CD4-positive, alpha-beta T cell (primary cell): ENCODE measurements at places on chromosomes 5 and 9. TPM values are rescaled to one million over a fixed set of nuclear protein-coding genes. Genes with fewer than 3 reads are reported as not detected.
A peak's percentile ranks its signal among the peaks of the same experiment; 100 is the strongest.

DNA sequence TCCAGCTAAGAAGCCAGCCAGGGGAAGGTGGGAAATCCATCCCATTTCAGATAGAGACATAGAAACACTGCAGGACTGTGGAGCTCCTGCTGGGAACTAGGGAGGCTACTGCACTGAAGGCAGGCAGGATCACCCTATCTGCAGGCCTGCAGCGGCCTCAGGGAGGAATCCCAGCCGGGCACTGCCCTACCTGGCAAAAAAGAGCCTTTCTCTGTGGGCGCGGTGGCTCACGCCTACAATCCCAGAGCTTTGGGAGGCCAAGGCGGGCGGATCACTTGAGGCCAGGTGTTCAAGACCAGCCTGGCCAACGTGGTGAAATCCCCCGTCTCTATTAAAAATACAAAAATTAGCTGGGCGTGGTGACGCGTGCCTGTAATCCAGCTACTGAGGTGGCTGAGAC is 71.4 kb upstream of the PHYKPL start:
- H3K27ac ChIP-seq: no peak overlapping the region
- no peak overlapping the region for H3K4me3 ChIP-seq
- H3K4me1 ChIP-seq: no peaks in the 10 kb centered on the region
- H3K36me3 ChIP-seq: no peaks in the 10 kb centered on the region

GRCh38 chr5:103894882-103895281 is 332.3 kb upstream of the NUDT12 start:
- H3K27ac ChIP-seq: no peak overlapping the region
- H3K4me1 ChIP-seq: no peaks in the 10 kb centered on the region
- H3K27me3 ChIP-seq: no peaks in the 10 kb centered on the region
- DNase-seq: no peak
- no peak overlapping the region for H3K4me3 ChIP-seq

DNA sequence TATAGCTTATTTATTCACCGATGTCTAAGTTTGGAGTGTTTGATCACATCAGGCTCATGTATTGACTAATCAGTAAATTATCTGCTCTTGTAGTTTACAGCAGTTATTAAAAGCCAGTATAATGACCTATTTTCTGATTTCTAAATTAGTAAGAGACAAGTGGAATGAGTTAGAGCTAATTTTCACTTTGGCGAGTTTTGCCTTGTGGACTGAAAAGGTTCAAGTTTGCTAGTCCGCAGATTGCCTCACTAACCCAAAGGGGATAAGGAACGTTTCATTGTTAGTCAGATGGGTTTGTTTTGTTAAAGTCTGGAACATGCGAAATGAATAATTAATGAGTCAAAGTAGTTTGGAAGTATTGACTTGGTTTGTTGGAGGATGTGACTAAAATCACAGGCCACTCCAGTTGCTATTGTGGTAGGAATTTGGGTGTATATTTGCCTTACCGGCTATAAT is 40.1 kb downstream of the SMARCA2 start:
- no peak overlapping the region for H3K27ac ChIP-seq
- no peaks in the 10 kb centered on the region for H3K27me3 ChIP-seq
- peaks cover 46% of the 10 kb centered on the region for H3K36me3 ChIP-seq

DNA sequence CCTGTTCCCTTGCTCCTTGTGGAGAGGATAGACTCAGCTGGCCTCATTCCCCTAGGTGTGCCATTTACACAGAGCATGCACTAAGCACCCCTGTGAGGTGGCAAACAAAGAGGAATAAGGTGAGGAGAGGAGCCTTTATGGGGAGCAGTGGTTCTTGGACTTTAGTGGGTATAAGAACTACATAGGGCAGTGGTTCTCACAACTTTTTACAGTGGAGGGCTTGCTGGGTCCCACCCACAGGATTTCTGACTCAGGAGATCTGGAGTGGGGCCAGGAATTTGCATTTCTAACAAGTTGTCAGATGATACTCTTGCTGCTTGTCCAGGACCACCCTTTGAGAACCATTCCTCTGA is 42.0 kb downstream of the CSF1R start:
- H3K36me3 ChIP-seq: peaks cover 92% of the 10 kb centered on the region
- no peak for DNase-seq
- H3K27ac ChIP-seq: no peak overlapping the region
- H3K4me3 ChIP-seq: no peak overlapping the region

DNA sequence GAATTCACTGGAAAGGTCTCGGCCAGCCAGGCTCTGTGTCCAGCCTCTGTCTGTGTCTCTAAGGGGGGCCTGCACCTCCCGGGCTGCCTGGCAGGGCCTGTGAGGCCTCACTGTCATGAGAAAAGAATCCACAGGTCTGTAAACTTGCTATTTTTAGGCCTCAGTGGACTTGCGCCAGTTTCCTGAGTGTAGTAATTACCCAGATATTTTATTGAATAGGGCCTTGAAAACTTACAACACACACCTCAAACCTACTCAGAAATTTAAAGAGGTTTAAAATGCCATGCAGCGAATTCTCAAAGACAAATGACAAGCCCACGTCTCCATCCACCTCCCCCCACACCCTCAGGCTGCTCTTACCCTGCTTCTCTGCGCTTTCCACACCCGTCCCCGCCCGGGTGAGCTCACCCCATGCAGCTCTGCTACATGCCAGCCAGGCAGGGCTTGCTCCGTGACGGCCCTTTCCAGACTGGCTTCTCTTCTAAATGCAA is 8.8 kb upstream of the TENT4A start:
- H3K27me3 ChIP-seq: peaks cover 6% of the 10 kb centered on the region
- no peak overlapping the region for H3K27ac ChIP-seq
- no peak overlapping the region for H3K4me3 ChIP-seq
- H3K4me1 ChIP-seq: no peaks in the 10 kb centered on the region
- no peak for DNase-seq
- H3K36me3 ChIP-seq: no peaks in the 10 kb centered on the region

DNA sequence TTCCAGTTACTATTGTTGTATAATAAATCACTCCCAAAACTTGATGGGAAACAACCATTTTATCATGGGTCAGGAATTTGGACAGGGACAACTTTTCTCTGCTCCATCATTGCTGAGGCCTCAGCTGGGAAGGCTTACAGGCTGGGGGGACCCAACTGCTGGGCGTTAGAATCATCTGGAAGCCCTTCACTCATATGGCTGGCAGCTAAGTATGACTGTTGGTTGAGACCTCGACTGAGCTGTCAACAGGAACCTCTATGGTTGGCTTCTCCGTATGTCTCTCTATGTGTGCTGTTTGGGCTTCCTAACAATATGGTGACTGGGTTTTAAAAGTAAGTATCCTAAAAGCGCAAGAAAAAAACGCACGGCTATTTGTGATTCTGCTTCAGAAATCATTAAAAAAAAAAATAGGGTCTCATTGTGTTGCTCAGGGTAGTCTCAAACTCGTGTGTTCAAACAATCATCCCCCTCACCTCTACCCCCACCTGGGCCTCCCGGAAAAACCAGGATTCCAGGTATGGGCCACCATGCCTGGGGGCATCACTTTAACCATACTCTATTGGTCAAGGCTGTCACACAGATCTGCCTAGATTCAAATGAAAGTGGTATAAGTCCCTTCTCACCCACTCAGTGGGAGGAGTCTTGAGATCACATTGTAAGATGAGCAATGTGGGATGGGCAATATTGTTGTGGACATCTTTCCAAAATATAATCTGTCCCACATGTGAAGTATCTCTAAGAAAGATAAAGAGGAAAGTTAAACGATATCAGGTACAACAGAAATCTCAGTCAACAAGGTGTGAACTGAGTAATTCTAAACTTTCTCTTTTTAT is 15.2 kb downstream of the FNBP1 start:
- H3K36me3 ChIP-seq: peaks cover 14% of the 10 kb centered on the region
- H3K4me3 ChIP-seq: no peak overlapping the region
- H3K27me3 ChIP-seq: no peaks in the 10 kb centered on the region
- H3K4me1 ChIP-seq: peaks cover 84% of the 10 kb centered on the region
- H3K27ac ChIP-seq: peak overlapping the region; percentile 34

DNA sequence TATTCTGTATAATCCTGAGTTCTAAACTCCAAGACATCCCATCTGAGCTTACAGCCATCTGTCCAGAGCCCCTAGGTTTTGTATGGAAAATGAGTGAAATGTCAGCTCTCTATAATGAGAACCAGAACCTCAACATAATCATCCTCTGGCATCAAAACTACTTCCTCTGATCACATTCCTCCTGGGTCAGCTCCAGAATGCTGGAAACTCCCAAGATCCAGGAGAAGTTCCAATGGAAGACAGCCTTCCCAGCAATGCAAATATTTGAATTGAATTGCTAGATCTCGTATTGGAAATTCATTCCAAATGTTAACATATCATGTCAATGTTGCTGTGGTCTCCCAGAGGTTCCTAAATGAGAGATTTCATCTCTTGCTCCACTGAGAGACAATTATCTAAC is 23.8 kb downstream of the C9 start:
- no peak for DNase-seq
- H3K36me3 ChIP-seq: no peaks in the 10 kb centered on the region
- H3K4me1 ChIP-seq: peaks cover 5% of the 10 kb centered on the region

Gene ACSL6
- total RNA-seq: 17.6 TPM

Gene PTGDS
- 41.0 TPM for total RNA-seq

Gene C6
- not detected for total RNA-seq

Gene STC2
- not detected for total RNA-seq

Gene IL33
- not detected for total RNA-seq

Gene KCNIP1
- total RNA-seq: not detected
